ENCODE measurements at places on chromosomes 1 and 21. TPM values are rescaled to one million over a fixed set of nuclear protein-coding genes. Genes with fewer than 3 reads are reported as not detected.
A peak's percentile ranks its signal among the peaks of the same experiment; 100 is the strongest.

DNA sequence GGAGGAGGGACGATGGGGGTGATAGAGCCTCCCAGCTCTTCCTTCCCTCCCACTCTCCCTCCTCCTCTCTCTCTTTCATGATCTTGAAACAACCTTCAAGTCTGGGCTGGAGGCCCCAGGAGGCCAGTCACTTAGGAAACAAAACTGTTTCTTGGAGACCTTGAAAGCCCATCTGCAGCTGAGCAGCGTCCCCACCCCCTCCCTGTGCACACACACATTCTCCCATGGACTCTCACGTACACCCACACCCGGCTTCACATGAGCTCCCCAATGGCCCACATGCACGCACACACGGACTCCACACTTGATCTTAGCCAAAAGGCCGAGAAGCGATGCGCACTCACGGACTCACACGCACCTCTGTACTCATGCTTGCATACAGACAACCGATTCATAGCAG is 3.2 kb upstream of the ATP1A2 start:
- DNase-seq: no peak

GRCh38 chr1:77876884-77877283 is 11.5 kb upstream of the NEXN start:
- no peak for DNase-seq

DNA sequence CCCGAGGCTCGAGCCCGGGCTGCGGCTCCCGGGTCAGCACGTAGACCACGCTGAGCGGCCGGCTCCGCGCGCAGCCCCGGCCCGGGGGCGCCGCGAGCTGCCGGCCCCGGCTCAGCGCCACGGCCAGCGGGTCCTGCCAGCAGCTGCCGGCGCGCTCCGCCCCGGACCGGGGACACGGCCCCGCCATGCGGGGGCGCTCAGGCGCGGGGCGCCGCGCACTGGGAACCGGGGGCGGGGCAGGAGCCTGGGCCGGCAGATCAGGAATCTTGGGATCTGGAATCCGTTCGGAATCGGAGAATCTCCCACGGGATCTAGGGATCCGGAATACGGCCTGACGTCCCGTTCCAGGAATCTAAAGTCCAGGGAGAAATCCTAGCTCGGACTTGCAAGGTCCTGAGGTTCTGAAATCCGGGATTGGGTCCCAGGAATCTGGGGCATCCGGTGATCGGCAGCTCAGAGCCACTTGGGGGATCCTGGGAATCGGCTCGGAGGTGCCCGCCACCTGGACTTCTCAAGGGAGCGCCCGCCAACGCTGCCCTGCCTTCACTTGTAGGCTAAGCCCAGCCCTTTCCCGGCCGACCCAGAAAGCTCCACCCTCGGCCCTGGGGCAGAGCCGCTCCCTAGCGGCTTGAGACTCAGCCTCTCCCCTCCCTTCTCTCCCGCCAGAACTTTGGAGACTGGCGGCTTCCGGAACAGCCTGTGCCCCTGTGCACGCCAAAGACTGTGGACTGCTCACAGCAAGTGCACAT is at the start of gene MAP3K6:
Gene MAP3K6, minus strand, starts transcription at position 551 of the 749 bp plus-strand sequence. Its CDS starts 364 bp downstream, at position 187.
- peak; percentile 90 for DNase-seq

DNA sequence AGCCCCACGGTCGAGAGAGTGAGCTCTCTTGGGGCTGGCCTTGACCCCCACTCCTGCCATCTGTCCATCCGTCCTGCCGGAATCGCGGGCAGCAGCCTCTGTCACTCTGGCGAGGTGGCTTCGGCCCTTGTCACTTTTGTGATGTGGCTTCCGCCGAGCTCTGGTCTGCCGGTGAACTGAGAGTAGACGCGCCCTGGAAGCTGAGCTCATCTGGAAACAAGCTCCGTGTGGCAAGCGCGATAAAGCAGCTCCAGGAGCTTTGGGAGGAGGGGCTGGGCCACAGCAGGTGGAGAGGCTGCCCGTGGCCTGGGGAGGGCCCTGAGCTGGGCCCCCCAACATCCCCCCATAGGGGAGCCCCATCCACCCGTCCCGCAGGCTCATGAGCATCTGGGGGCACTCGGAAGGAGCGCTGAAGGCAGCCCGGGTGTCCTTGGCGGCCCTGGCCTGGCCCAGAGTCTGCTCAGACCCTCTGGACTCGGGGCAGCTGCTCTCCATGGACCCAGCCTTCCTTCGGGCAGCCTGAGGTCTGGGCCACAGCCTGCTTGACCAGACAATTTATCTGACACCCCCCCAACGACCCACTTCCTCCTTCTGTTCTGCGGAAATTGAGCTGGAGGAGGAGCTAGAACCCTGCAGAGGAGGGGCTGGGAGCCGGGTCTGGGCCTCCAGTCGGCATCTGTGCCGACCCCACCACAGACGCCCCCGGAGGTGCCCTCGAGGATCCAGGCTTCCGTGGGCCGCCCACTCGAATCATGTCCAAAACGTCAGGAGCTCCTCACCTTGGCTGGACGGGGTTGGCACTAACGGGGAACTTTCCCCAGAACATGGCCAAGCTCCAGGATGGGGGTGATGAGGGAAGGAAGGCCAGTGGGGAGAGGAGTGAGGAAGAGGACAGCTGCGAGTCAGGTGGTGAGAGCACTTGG is 59.1 kb downstream of the SLC19A1 start:
- DNase-seq: no peak

DNA sequence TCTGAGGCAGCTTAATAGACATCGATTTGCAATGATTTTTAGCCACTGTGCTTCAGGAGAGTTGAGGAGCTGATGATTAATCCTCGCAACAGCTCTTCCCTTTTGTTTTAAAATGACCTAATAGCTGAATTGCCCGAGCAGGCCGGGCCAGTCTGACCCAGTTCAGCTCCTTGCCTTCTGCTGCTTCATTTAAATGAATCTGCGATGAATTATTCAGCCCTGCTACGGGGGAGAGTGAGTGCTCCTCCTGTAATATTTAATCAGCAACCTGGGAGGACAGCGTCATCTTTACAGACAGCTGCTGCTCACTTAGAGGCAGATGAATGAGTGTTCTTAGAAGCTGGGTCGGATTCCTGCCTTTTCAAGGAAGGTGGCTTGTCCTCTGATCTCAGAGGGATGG is 325.1 kb downstream of the CAMTA1 start:
- DNase-seq: no peak

DNA sequence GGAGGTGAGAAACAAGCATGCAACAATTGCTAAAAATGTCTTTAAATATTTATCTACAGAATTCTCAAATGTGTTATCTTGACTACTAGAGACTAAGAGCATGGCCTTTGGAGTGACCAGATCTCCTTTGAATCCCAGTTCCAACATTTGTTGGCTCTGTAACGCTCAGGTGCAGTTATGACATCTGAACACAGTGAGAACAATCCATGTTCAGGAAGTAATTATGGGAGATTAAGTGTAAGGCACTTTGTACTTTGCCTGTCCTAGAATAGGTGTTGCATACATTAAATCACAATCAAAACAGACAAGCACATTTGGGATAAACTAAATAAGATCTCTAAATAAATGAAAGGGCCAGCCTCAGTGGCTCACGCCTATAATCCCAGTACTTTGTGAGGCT is 454.5 kb downstream of the SMYD3 start:
- DNase-seq: no peak

GRCh38 chr1:36446271-36446670 is 4.0 kb downstream of the OSCP1 start:
- DNase-seq: no peak

- DNase-seq: no peak
Observed at GRCh38 chr1:150890033-150890416, 3.1 kb downstream of the CTXND2 start.

DNA sequence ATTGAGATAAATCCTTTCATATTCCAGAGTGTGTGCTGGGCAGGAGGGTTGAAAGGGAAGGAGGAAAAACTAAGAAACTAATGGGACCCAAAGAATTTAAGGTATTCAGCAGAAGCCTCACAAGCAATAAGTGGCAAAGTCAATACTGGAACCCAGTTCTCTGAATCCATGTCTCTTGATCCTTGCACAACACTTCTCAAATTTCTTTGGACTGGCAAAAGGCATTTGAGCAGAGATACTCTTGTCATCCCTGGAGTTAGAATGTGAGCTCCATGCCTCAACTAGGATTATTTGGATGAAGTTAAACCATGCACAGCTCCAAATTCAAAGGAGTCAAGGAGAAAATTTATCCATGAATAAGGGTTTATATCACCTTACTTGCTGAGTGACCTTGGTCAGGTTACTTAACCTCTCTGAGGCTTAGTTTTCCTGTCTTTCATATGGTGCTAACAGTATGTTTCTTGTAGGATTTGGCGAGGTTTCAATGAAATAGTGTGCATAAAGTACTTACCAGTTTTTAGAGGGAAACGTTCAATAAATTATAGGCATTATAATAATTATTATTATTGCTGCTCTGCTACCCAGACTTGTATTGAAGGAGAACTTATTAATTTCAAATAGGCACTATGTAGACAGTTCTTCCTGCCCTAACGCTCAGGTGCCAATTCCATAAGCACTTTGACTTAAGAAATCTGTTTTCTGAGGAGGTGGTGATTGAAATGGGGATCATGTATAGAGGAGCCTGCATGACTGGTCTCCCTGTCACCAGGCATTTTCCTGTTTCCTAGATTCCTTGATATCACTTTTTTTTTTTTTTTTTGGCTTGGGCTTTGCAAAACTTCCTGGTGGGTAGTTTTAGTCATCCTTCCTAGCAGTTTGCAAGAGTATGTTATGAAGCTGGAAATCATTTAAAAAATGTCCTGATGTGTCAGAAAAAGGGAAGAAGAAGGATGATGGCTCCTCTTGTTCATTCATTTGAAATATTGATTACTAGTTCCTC is 125.0 kb upstream of the JUN start:
- DNase-seq: no peak

- no peak for DNase-seq
Observed at GRCh38 chr21:41095983-41096382, 72.0 kb upstream of the BACE2 start.

GRCh38 chr1:56584910-56585528 is 5.7 kb upstream of the PLPP3 start:
- peak; percentile 42 for DNase-seq

- no peak for DNase-seq
Observed at GRCh38 chr1:241531195-241532161, 700 bp upstream of the KMO start.

DNA sequence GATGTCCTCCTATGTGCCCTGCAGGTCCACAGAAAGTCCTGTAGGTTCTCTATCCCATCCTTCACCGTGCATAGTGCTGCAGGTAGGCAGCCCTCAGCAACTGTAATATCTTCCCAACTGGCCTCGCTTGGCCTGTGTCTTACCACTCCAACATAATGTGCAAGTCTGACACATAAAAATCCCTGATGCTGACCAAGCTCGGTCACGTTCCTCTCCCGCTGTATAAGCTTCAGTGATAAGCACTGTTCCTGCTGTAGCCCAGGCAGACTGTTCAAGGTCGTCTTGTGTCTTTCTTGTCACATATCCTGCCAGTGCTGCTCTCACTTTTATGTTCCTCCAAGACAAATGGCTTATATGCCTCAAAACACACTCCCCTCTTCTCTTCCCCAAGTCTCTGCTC is 19.4 kb upstream of the KCNE1 start:
- DNase-seq: no peak

- no peak for DNase-seq
Observed at GRCh38 chr1:166698771-166699170, 140.5 kb upstream of the POGK start.

The IFI44L gene
- polyA plus RNA-seq: 7.6 TPM

The RAB25 gene
- not detected for polyA plus RNA-seq

The GCSAML gene
- under 0.01 TPM for polyA plus RNA-seq

The PUSL1 gene
- 17.8 TPM for polyA plus RNA-seq

The F13B gene
- polyA plus RNA-seq: not detected

The GPR89B gene
- 7.1 TPM for polyA plus RNA-seq

The PTPN22 gene
- 0.20 TPM for polyA plus RNA-seq
